GM13976 (cell line): ENCODE measurements at places on chromosomes 3 and 15.

DNA sequence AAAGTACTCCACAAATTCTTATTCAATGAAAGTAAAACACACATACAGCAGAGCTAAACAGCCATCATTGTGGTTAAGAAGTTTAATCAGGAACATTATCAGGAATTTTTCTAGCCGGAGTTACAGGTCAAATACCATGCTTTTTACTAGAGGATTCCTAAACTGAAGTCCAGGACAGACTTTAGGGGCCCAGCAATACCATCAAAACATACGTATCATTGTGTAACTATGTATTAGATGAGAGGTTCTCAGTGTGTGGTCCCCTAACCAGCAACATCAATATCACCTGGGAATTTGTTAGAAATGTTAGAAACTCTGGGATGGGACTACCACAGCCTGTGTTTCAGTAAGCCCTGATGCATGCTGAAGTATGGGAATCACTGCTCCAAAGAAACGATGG lies 404.2 kb upstream of the IL12A start:
- DNase-seq = no peak

- no peak for DNase-seq
These were observed 11.6 kb downstream of the NR1D2 start for GRCh38 chr3:23956701-23957100.

- no peak for DNase-seq
These were observed 14.8 kb upstream of the ACSBG1 start for GRCh38 chr15:78249131-78249530.

DNA sequence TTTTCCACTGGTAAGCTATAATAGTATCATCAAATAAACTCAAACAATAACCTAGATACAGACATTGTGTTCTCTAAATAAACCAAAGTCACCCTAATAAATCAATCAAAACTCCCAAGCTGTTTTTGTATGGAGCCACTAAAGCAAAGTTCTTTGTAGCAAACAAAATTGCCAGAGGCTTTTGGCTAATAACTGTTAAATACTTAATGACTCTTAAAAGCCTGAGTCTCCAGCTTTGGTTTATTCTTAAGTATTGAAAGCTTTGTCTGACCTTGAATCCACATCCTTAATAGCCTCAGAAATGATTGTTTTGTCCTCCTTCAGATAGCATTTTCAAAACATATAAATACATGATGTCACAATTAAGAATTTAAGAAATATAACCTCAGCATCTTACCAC lies 725.3 kb downstream of the SI start:
- DNase-seq = no peak

GRCh38 chr15:41367418-41367817 lies 34.7 kb downstream of the NUSAP1 start:
- DNase-seq = no peak

DNA sequence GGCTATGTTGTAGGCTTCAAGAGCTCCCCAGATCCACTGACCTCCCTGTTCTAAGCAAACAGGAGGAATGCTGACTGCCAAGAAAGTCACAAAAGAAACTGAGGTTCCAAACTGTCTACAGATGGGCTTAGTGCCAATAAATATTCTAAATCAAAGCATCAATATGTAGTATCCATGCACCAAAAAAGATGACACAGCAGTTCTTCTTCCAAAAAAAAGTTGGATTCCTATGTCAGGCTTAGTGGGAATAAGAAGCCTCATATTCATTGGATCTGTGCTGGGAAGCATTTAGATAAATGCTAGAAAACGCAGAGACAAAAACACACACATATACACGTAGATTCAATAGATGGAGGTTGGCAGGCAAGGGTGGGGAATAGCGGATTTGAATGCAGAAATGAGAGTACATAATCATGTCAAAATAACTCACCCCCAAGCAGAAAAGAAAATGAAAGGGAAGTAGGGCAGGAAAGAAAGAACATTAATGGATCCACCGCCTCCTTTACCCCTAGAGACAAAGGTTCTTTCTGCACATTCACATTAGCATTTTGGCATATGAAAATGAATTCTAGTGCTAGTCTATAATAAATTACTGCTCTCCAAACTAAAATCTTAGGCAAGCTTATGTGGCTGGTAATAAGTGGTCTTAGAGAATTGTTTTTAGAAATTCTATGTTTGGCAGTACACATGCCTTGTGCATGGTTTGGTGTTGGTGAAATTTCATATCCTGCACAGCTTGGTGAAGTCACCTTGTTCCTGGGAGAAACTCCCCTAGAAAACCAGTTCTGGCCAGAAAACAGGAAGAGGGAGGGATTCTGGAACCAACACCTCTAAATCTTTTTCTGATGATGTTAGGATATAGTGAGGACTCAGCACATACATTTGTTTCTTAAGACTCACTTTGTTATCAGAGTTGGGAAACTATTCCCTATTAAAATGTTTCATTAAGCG lies 283.4 kb downstream of the LSAMP start:
- DNase-seq = no peak

GRCh38 chr15:96332637-96333121 lies 2.2 kb downstream of the NR2F2 start:
- peak; percentile 12 for DNase-seq

DNA sequence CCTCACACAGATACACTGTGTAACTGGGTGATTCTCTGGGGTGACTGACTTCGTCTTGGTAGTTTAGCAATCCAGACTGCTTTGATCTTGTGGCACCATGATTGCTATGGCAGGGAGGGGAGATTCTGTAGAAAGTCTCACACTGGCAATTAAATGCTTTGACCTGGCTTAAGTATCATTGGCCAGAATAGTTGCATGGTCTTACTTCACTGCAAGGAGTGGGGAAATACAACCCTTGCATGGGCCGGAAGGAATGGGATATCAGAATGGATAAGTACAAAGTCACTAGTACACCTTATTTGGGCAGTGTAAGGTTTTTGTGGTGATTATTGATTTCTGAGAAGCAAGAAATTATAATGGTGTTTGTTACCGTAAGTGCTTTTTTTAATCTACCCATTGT lies 153.8 kb downstream of the UBE2E2 start:
- no peak for DNase-seq

DNA sequence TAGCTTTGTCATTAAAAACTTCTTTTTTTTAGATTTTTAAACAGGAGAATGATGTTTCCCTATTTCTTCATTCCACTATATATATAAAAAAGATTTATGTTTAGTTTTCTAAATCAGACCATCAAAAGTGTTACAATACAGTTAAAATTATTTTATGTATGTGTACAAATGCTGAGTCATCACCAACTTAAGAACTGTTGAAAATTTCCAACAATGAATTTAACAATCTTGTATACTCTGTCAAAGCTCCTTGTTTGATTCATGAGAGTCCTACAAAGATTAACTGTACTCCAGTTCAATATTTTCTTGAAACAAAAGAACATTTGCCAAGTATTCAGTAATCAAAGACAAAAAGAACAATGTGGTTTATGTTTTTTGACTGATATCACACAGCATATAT lies 82.0 kb downstream of the POLQ start:
- DNase-seq = no peak

DNA sequence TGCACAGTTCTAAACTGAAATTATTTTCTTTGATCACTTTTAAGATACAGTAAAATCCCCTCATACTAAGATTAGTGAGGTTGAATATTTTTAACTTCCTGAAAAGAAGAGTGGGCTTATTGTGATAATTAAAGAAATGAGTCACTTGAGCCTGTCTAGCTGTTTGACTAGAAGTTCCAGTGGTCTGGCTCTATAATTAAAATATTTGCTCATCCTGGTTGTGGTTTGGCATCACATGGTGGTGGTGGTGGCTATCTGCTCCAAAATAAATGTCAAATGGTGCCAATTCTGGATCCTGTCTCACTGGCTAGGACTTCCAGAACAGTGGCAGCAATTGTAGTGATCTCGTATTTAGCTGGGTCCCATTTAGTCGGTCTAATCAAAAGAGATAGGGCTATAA lies 8.6 kb upstream of the TEX9 start:
- DNase-seq = peak; percentile 30

- no peak for DNase-seq
These were observed 28.6 kb upstream of the SH3BP5 start for GRCh38 chr3:15360788-15361493.

- DNase-seq = no peak
These were observed 166.7 kb downstream of the FOXP1 start for GRCh38 chr3:71416876-71417275.

DNA sequence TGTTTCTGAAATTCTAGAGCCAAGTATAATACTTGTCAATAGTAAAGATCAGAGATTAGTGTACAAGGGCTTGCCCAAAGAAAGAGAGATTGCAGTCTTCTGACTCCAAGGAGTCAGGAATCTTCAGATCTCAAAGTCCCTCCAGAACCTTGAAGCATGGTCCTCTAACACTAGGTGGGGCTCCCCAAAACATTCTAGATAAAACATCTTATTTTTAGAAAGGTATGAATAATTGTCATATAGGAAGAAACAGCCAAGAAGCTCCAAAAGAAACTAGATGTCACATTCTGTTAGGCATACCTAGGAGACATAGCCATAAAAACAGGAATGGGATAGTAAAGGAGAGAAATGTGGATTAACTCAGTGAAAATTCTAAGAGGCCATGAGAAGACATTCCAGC lies 10.7 kb downstream of the MUC13 start:
- no peak for DNase-seq

- DNase-seq = no peak
These were observed 157.9 kb upstream of the BHLHE40 start for GRCh38 chr3:4821338-4821737.

- no peak for DNase-seq
These were observed 23.1 kb downstream of the SST start for GRCh38 chr3:187646906-187647660.

DNA sequence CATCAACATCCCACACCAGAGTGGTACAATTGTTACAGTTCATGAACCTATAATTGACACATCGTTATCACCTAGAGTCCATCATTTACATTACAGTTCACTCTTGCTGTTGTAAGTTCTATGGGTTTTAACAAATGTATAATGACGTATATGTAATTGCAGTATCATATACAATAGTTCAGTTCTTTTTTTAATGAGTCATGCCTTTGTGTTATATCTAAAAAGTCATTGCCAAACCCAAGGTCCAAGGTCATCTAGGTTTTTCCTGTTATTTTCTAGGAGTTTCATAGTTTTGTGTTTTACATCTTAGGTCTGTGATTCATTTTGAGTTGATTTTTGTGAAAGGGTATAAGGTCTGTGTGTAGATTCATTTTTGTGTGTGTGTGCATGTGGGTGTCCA lies 160.9 kb upstream of the GALNT15 start:
- DNase-seq = no peak

DNA sequence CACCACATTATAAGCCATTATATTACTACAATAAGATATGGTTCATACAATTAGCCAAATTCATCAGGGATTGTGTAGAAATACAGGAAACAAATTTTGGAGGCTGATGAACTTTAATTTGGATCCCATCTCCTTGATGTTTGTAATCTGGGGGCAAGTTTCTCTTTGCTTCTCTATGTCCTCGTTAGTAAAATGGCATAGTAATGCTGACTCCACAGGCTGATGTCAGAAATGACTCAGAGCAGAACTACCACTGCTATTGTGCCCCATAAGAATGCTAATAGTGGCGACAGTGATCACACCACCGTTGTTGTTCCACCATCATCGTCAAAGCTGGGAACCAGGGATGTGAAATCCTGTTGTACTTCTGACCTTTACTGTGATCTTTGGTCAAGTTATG lies 722.3 kb upstream of the LMCD1 start:
- DNase-seq = no peak

DNA sequence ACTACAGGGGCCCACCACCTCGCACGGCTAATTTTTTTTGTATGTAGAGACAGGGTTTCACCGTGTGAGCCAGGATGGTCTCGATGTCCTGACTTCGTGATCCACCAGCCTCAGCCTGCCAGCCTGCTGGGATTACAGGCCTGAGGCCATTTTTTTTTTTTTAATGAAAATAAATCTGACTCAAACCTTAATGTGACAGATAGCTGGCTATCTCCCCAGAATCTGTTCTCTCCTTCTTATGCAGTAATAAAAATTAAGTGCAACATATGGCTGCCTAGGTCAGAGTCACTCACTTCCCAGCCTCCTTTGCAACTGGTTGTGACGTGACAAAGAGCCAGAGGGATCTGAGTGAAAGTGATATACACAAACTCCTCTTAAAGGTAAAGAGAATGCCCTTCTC lies 53.0 kb downstream of the ZNF148 start:
- no peak for DNase-seq

DNA sequence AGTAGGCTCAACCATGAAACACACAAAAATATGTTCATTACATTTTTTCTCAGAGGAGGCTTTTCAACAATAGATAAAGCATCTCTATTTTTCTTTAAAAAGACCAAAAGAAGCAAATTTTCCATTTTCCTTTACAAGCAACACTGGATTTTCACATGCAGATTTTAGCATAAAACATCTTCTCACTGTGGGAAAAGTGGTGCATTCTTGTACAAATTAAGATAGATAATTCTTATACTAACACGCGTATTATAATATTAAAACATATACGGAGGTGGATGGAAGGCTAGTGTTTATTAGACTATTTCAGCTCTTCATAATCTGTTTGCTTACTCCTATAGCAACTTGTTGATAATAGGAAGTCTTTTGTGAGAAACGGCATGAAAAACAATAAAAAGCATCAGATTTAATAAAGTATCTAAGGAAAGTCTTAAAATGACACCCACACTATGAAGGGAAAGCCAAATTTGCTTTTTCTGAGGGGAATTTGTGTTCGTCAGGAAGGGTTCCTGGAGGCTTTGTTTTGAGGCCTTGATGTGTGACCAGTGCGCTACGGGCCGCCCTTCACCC lies 529.6 kb downstream of the SOX2 start:
- DNase-seq = no peak

DNA sequence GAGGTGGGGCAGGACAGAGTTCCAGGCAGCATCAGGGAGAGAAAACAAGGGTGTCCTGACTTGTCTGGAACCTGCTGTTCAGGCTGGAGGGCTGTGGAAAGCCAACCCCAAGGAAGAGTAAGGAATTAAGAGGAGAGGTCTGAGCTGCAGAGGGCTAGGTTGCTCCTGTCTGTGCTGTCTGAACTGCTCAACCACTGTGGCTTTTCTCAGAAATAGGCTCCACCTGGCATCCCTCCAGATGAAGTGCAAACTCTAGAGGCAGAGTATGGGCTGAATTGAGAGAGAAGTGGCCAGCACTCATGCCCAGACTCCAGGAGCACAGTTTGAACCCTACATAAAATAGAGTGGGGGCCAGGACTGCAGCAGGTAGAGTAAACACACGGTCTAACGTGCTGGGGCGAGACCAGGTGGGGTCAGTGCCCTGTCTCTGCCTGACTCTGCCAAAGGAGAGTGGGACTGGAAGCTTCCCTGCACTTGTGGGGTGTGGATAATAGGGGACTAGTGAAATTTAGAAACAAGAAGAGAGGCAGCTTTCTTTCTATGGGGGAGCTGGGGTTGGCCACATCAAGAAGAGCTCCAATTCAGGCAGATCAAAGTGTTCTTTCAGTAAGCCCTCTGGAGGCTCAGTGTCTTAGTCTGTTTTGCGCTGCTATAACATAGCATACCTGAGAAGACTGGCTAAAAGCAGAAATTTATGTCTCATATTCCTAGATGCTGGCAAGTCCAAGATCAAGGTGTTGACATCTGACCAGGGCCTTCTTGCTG lies 28.0 kb upstream of the MNS1 start:
- no peak for DNase-seq
